ENCODE measurements at places on chromosomes 16 and 17. TPM values are rescaled to one million over a fixed set of nuclear protein-coding genes. Genes with fewer than 3 reads are reported as not detected.

DNA sequence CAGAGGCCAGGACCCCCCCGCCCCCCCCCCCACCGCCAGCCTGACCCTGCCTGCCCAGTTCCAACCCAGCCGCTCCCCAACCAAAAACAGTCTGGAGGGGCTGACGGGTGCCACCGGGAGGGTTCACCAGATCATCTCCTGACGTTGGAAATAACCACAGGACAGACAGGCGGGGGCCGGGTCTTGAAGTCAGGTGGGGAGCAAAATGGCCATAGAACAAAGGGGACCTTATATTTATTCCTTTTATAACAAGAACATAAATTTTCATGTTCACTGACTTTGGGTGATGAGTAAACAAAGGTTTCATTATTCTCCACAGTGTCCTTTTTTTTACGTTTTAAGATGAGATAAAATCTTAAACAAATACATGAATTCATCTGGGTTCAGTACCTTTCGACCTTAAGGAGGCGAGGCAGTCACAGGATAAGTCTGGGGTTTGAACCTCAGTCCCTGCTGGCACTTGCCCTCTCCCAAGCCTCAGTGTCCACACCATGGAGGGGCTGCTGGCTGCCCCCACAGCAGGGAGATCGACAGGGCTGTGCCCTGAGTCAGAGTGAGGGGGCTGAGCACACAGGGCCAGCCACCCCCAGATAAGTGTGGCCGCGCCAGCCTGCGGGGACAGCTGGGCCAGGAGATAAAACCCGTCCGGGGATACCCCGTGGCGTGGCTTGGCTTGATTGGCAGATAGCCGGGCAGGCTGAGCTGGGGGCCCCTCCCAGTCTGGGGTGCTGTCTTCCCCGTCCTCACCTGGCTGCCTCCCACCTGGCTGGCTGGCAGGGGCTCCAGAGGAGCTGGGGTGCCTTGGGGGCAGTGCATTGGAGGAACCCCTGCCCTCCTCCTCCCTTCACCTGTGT, 15.0 kb downstream of the SLC7A5 start:
- no peak for DNase-seq

DNA sequence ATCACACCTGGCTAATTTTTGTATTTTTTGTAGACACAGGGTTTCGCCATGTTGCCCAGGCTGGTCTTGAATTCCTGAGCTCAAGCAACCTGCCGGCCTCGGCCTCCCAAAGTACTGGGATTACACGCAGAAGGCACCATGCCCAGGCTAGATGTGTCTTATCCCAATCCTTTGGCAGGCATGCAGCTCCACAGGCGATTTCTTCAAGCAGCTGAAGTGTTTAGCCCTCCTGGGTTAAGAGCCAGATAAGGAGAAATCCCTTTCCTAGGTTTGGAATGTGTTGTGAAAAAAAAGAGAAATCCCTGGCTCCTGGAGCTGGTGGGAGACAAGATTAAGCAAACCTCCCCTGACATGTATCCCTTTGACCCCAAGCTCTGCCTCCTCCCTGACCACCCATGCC, 2.1 kb upstream of the NHERF1 start:
- no peak for DNase-seq

DNA sequence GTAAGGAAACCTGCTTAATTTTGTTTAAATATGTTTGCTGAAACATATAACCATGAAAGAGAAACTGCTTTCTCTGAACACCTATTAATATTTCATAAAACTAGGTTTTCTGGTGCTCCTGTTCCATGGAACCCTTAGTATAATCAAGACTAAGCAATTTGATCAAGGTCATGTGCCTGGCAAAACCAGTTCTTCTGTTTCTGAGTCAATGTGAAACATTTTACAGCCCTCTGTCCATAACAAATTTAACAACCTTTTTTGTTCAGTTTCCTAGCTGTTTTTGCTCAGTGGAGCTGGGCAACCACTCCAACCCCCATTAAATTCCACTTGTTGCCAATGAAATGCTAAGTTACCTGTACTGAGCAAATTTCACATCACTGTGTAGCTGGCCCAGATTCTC, 344.0 kb downstream of the CA10 start:
- DNase-seq, result no peak

- no peak for DNase-seq
Measured at GRCh38 chr17:67270416-67270815, 25.4 kb upstream of the HELZ start.

DNA sequence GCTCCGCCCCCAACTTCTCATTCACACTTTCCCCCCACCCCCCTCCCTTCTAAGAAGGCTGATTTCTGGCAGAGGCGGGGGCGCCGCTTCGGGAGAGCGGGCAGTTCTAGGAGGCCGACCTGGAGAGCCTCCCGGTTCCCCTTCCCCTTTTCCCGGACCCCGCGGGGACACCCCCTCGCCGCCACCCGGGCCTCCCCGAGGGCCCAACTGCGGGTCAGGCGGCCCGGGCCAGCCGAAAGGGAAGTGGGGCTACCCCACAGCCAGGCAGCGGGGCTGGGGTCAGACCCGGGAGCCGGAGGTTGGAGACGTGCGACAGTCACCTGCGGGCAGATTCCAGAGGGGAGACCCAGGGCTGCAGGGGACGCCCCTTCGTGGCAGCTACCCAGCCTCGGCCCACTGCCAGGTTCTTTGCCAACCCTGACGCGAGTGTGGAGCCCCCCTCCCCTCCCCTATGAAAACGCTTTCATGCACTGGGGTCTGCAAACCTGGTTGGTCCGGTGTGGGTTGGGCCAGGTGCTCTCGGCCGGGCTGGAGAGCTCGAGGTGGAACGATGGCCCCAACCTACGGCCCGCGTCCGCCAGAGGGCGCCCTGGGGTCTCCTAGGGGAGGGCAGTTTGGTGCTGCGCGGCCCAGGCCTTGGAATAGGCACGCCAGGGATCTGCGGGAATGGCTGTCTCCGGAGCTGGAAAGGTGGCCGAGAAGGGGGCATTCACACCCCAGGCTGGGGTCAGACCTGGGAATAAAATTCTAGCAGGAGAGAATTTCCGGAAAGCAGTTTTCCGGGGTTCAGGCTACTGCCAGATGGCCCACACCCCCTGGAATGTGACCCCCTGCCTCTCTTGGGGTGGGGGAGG, 721 bp upstream of the SOCS3 start:
- DNase-seq, result peak; percentile 95

GRCh38 chr16:15780805-15781204, 76.0 kb downstream of the MYH11 start:
- no peak for DNase-seq

The INCA1 gene
- not detected for total RNA-seq

The MT1E gene
- 386 TPM for total RNA-seq

The SOX9 gene
- total RNA-seq, result 0.50 TPM

The MC1R gene
- 7.4 TPM for total RNA-seq

The CFAP97D1 gene
- 0.12 TPM for total RNA-seq

The KLHDC4 gene
- 53.8 TPM for total RNA-seq

The KCNAB3 gene
- 1.6 TPM for total RNA-seq

The ZG16B gene
- not detected for total RNA-seq

Data from omental fat pad (tissue), 4 donors.